ENCODE measurements at places on chromosomes 5 and 9.

DNA sequence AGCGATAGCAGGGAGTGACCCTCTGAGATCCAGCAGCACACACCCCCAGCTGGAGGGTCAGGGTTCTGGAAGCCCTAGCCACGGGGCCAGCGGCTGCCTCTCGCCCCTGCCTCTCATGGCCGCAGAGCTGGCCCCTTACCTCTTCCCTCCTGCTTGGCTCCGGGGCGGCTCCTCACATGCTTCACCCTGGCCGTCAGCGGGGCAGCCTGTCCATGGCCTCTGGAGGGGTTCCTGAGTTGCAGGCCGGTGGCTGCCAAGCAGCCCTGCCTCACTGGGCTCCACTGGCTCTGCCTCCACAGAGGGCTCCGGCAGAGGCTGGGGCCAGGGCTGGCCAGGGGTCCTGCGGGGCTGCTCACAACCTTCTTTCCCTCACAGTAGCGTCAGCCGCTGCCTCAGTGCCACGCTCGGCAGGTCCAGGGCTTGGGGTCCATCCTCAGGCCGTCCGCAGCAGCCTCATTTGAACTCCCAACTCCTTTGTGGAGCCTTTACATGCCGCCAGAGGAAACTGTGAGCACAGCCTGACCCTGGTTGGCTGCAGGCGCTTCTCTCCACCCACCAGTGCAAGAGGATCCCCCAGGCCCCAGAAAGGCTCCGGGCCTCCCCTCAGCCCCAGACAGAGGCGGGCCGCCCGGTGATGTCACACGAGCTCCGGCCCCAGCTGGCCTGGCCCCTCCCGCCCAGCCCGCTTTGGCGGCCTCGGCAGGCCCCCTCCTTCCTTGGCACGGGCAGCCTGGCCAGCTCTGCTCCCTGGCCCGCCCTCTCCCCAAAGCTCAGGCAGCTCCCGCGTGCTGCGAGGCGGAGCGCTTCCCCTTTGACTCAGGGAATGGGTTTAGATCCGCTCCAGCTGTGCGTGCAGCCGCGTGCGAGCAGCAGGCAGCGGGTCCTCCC, at the start of gene ANGPTL2:
Gene ANGPTL2, minus strand, starts transcription at position 460 of the 888 bp plus-strand sequence. CDS start 13,904 bp downstream, outside the sequence.
- peak; percentile 77 for DNase-seq

DNA sequence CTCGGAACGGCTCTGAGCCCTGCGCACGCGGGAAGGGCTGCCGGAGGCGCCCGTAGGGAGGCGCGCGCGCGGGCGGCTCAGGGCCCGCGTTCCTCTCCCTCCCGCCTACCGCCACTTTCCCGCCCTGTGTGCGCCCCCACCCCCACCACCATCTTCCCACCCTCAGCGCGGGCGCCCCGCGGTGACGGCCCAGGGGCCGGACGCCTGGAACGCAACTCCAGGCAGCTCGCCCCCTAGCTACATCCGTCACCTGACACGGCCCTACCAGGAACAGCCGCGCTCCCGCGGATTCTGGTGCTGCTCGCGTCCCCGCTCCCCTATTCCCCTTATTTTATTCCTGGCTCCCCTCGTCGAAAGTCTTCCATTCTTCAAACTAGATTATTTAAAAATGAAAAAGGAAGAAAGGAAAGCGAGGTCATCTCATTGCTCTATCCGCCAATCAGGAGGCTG, at the start of gene CDKN2B-AS1:
Gene CDKN2B-AS1, plus strand, starts transcription at position 236 of the 450 bp plus-strand sequence.
- no peak for DNase-seq

- no peak for DNase-seq
Observed at GRCh38 chr5:133642153-133642722, 29.9 kb upstream of the FSTL4 start.

GRCh38 chr9:33813712-33814641, 3.0 kb upstream of the UBE2R2 start:
- peak; percentile 78 for DNase-seq

DNA sequence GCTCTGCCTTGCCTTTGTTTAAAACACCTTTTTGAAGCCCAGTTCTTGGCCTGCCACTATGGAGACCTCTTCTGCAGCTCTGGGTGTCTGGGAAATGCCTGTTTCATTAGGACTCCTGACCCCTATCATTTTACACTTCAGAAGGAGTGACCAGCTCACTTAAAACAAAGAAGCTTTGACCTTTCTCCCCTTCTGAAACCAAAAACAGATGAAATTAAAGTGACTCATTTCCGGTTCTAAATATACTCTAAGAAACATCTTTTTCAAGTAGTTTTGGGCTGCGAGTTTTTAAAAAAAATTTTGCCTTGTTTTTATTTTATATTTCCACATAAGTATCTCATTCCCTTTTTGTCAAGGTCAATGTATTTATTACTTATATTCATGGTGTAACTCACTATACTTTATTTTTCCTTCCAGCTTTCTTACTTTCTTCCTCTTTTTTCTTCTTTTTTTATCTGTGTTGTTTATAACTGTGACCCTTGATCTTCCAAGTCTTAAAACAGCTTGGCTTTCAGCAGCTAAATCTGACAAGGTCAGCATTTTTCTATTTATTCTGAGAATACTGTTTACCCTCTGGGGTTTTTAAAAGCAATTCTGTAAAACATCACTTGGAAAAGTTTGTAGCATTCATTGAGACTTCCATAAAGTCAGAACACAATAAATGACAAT, 672.9 kb downstream of the NR2F1-AS1 start:
- peak; percentile 23 for DNase-seq

- DNase-seq = peak; percentile 24
Observed at GRCh38 chr5:178525906-178526732, 64.1 kb downstream of the COL23A1 start.

DNA sequence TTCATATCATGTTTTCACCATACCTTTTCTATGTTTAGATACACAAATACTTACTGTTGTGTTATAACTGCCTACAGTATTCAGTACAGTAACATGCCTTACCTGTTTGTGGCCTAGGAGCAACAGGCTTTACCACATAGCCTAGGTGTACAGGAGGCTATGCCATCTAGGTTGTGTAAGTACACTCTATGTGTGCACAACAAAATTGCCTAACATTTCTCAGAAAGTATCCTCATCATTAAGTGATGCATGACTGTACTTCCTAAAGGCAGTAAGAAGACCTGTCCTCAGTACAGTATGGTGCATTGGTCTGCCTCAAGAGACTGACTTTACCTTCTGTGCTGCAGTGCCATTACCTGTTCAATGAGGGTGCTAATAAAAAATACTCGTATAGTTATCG, 7.9 kb downstream of the TXN start:
- no peak for DNase-seq

DNA sequence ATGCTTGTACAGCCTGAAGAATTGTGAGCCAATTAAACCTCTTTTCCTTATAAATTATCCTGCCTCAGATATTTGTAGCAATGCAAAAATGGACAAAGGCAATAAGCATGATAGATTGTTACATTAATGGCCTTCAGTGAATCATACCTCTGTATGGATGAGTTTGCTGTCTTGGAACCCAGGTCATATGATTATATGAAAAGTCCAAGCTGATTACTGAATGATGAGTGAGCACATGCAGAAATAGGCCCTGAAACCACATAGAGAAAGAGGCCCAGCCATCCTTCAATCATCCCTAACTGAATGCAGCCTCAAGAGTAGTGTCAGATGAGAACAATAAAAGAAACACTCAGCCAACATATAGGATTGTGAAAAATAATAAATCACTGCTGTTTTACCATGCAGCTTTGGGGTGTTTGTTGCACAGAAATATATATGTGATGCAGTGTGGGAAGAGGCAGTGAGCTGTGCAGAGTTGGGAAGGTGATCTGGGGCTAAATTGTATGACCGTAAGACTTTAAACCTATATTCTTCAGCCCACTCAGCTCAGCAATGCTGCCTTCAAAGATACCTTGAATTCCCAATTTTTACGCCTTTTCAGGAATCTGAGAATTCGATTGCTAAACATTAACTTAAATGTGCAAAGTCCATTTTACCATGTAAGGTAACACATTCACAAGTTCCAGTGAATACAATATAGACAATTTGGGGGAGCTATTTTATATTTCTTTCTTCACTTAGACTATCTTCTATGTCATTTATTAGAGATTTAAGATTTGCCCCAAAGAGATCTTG, 36.3 kb upstream of the SHISAL2B start:
- no peak for DNase-seq

DNA sequence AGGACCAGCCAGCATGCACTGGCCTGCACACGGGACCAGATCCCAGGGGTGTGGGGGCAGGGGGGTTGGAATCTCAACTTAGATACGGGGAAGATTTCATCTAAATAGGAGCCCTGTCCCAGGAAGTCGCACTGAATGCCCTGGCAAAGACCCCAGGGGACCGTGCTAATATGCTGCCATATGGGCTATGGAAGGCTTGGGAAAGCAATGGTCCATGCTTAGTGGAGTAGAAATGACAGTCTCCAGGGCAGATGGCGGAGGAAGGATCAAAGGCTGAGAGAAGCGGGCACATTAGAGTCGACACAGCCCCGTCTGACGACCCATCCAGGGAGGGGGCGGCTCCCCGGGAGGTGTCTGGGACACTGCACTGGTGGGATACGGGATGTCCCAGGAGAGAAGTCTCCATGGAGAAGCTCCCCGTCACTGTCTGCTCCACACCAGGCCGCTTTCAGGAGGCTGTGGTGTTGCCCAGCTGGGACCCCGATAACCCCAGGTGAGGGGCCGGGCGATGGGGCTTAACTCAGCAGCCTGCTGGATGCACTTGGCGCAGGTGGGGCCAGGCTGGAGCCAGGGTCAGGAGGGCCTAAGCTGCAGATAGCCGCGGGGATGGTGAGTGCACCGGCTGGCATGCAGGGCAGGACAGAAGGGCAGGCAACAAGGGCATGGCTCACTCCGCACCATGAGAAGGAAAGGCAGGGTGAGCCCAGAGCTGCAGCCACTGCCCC, 377.7 kb upstream of the IRX1 start:
- no peak for DNase-seq

GRCh38 chr5:14884062-14884612, 12.6 kb upstream of the ANKH start:
- no peak for DNase-seq

DNA sequence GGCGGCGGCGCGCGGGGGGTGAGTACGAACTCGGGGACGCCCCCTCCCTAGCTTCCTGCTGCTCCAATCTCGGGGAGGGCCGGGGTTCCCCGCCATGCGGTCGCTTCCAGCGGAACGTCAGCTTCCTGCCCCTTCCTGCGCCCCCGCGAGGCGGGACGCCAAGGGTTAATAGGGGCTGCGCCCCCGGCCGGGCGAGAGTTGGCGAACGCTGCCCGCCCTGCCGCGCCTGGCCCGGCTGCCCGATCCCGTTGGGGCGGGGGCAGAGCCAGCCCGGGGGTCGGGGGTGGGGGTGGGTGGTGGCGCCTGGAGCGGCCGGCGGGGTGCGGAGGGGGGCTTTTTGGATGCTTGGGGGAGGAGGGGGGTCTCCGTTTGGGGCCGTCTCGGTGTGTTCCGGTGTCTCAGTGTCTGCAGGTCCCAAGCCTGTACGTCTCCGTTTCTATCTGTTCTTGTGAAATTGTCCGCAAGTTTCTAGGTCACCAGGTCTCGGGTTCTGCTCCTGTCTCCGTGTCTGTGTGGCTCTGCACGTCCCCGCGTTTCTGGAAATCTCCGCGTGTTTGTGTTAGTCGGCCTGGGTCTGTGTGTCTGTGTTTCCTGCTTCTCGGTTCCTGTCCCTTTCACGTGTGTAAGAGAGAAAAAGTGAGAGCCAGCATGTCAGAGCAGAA, 789 bp downstream of the COL27A1 start:
- no peak for DNase-seq

DNA sequence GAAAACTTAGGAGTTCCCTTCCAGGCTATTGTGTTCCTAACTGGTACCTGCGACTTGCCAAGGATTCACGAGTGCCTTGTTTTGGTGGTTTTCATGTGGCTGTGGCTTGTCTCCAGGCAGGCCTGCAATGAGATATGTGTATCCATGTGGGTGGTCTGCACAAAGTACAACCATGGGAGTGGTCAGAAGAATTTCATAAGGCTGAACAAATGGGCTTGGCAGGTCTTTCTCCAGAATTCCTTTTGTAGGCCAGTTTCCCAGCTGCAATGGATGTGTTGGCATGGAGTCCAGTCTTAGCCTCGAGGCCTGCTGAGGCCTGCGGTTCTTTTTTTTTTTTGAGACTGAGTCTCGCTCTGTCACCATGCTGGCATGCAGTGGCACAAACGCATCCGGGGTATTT, 28.8 kb upstream of the MELK start:
- peak; percentile 71 for DNase-seq

DNA sequence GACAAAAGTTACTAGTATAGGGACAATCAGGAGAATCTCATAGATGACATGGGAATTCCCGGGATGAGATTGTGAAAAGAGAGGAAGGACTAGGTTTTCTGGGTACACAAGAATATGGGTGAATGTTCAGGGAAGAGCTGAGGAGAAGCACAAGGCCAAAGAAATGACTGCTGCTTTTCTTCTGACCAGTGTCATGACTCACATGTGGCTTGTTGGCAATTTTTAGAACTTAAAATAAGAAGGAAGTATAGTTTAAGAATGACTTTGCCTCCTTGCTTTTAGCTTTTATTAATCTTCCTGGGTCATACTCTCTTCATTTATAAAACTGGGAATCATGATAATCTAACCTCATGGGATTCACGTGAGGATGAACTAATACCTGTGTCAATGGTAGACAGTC, 652.4 kb upstream of the MEF2C start:
- no peak for DNase-seq

- no peak for DNase-seq
Observed at GRCh38 chr5:121055586-121055985, 591.5 kb downstream of the PRR16 start.

GRCh38 chr5:128681096-128681495, 143.1 kb upstream of the FBN2 start:
- DNase-seq = no peak

- no peak for DNase-seq
Observed at GRCh38 chr5:40685193-40685592, 5.5 kb downstream of the PTGER4 start.

- DNase-seq = no peak
Observed at GRCh38 chr5:176387384-176387925, 943 bp downstream of the NOP16 start.

- no peak for DNase-seq
Observed at GRCh38 chr5:26121338-26121737, 917.0 kb downstream of the CDH9 start.

- DNase-seq = no peak
Observed at GRCh38 chr9:115969096-115969495, 184.5 kb upstream of the PAPPA start.

DNA sequence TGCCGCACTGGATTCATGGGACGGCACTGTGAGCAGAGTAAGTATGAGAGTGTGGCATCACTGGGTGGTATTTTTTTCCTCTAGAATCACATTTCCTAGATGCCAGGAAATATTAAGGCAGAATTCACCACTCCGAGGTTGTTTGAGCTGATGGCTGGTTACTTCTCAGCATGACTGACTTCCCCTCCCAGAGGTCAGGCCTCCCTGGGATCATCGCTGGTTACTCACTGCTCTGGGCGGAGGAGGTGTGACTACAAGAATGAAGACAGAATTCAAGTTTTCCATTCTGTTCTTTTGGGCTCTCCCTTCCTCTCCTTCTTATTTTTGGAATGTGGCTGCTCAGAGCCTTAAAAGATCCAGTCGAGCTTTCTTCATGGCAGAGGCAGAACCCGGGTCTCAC, 76.6 kb upstream of the PRRC1 start:
- DNase-seq = no peak

DNA sequence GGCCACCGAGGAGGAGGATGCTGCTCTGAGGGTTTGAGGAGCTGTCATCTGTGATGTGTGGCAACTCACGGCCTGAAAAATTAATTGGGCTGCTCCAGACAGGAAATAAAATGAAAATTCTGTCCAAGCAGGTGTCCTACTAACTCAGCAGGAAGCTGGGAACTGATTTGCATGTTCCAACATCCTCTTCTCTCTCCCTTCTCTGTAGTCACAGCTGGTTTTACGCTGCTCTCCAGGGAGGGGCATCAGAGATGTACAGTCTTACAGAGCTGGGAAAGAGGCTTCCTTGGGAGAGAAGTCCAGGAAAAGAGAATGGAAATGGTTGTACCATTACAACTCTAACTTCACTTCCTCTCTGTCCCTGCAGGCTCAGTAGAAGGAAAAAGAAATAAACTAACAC, 24.2 kb upstream of the SIL1 start:
- DNase-seq = no peak

GRCh38 chr5:116274251-116274650, 189.4 kb downstream of the COMMD10 start:
- DNase-seq = no peak
